OCI-LY7 (cell line): ENCODE measurements at places on chromosomes 12 and 14.
A peak's percentile ranks its signal among the peaks of the same experiment; 100 is the strongest.

DNA sequence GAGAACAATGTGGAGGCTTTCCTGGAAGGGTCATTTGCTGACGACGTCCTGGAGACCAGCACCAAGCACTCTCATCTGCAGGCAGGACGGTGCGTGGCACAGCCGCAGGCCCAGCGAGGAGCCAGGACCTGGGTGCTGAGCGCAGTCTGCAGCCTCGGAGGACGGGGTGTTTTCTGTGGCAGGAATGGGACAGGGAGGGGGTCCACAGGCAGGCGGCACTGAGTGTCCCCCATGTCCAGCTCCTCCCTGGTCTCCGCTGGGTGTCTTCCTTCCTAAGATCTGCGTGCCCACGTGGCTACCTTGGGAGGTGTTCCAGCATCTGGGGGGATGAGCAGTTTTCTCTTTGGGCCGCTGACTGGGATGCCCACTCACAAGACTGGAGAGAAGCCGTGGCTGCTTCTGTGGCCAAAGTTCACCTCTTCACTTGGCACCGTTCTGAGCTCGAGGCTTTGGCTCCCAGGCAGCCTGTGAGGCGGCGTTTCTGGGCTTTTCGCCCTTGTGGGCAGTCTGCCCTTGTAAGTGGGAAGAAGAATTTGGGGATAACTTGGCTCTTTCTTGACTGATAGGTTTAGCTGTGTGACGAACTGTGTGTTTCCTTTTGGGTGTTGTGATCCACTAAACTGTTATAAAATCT lies 72.2 kb downstream of the NOC4L start:
- DNase-seq, result no peak

DNA sequence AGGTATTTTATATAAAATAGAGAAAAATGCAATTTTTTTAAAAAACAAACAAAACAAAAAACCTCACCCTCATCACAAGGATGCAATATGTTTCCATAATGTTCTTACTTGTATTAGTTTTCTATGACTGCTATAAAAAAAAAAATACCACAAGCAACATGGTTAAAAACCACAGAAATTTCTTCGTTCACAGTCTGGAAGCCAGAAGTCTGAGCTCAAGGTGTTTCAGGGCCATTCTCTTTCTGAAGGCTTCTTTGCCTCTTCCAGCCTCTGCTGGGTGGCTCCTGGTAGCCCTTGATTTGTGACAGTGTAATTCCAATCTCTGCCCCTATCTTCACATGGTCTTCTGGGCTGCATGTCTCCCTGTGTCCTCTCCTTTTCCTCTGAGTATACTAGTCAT lies 21.5 kb upstream of the SSTR1 start:
- DNase-seq, result no peak

DNA sequence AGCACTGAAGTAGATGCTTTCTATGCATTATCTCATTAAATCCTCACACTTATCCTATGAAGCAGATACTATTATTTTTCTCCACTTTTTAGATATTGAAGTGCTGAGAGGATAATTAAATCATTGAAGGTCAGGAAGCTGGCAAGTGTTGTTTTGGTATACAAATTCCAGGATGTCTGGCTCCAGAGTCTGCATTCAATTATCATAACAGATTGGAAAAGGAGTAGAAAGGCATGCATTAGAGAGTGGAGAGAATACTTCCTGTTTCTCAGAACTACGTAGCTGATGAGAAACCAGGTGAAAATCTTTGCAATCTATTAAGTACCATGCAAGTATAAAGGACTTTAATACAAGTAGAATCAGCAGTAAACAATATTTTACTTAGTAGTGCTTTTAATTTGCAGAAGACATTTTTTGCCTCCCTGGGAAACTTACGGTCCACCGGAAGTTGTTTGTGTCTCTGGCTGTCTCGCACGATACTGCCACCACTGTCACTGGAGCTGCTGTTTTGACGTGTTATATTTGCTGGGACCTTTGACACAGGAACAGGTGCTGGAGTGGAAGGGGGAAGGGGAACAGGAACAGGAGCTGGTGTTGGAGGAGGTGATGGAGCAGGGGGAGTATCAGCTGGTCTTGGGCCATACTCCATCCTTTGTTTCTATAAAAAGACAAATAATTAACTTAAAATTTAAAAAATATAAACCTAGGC lies 158.0 kb downstream of the EPS8 start:
- no peak for DNase-seq

DNA sequence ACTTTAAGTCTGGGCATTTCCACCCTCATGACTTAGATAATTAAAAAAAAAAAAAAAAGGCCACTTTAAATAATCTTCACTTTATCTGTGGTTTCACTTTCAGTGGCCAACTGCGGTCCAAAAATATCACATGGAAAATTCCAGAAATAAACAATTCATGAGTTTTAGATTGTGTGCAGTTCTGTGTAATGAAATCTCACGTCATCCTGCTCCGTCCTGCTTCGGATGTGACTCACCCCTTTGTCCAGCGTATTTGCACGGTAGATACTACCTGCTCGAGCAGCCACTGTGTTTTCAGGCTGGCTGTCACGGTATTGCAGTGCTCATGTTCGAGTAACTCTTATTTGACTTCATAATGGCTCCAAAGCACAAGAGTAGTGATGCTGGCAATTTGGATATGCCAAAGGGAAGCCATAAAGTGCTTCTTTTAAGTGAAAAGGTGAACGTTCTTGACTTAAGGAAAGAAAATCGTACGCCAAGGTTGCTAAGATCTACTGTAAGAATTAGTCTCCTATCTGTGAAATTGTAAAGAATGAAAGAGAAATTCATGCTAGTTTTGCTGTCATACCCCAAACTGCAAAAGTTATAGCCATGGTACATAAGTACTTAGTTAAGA lies 2.4 kb downstream of the E2F7 start:
- DNase-seq, result no peak

GRCh38 chr14:55332654-55333570 lies 61.7 kb downstream of the FBXO34 start:
- DNase-seq, result no peak

GRCh38 chr12:121823101-121823726 lies 19.4 kb downstream of the SETD1B start:
- DNase-seq, result no peak

DNA sequence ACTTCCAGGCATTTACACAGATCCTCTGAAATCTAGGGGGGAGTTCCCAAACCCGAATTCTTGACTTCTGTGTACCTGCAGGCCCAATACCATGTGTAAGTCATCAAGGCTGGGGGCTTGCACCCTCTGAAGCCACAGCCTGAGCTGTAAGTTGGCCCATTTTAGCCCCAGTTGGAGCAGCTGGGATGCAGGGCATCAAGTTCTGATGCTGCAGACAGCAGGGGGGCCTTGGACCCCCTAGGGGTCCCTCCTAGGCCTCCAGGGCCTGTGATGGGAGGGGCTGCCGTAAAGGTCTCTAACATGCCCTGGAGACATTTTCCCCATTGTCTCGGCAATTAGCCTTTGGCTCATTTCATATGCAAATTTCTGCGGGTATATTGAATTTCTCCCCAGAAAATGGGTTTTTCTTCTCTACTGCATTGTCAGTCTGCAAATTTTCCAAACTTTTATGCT lies 59.5 kb downstream of the LRIG3 start:
- DNase-seq, result no peak

GRCh38 chr12:26250801-26251200 lies 55.4 kb downstream of the SSPN start:
- DNase-seq, result no peak

GRCh38 chr12:95339086-95339788 lies 121.6 kb downstream of the VEZT start:
- no peak for DNase-seq

GRCh38 chr12:52601671-52602070 lies 408 bp upstream of the KRT72 start:
- no peak for DNase-seq

DNA sequence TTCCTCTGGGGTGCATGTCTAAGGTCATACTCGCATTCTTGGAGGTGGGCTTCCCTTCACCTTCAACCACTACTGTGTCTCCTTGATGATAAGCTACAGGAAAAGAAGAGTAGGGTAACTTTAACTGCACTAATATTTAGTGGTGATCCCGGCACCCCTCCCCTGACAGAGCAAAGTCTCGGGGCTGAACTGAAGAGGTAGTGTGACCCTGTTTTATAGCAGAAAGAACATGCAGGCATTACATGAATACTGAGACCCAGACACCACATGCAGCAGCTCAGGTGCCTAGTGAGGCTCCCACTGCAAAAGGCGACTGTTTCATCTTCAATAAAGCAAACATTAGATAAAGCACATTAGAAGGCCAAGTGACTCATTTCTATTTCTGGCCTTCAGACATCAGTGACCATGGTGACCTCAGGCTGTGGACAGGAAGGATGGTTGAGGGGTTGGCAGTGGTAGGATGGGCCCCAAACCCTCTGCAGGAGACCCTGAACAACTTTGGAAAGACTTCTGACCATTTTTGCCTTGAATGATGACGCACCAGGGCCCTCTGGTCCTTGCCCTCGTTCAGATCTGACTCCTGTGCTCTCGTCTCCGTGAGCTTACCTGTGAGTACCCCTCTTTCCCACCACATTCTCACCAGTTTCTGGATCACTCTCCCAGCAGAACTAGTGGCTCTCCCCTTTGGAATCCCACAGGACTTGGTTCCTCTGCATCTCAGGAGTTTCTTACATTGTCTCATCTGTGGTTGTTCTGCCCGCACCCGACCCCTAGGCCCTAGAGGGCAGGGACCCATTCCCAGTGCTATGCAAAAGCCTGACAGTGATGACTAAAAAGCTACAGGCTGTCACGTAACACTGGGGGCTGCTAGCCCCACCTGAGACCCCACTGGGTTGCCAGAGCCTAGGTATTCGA lies 23.8 kb upstream of the JPH4 start:
- no peak for DNase-seq

- no peak for DNase-seq
These were observed 1.4 kb downstream of the WSB2 start for GRCh38 chr12:118059341-118060191.

GRCh38 chr12:75578546-75578945 lies 67.1 kb upstream of the KRR1 start:
- DNase-seq, result no peak

GRCh38 chr12:90099288-90099687 lies 390.6 kb upstream of the ATP2B1 start:
- DNase-seq, result no peak

DNA sequence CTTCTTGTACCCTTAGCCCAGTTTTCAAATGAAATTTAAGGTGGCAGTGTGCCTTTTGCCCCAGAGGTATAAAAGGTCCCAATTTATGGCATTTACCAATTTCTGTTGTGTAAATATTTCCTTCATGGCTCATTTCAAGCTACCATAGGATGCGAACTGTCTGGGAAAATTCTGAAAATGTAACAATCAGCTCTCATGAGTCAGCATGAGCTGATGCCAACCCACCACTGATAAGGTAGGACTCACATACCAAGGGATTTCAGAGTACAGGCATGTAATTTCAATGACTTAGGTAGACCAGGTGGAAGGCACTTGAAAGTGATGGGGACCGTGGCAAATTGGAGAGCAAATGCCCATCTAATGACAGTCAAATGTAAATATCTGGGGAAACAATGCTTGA lies 169.5 kb downstream of the TTC8 start:
- no peak for DNase-seq

DNA sequence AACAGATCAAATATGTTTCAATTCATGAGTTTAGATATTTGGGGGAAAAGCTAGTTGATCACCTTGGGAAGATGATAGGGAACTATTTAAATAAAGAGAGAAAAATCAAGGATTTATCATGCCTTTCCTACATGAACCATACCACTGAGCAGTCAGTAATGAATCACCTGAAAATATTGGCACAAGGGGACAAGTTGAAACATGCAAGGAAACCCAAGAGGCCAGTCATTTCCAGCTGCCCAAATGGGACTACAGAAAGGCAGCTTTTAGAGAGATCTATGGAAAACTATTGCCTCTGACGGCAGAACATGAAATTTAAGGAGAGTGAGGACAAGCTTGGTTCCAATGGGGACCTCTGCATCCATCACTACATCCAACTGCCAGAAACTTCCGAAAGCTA lies 14.1 kb upstream of the ETV6 start:
- no peak for DNase-seq

- no peak for DNase-seq
These were observed 239.5 kb upstream of the DCN start for GRCh38 chr12:91422127-91422526.

DNA sequence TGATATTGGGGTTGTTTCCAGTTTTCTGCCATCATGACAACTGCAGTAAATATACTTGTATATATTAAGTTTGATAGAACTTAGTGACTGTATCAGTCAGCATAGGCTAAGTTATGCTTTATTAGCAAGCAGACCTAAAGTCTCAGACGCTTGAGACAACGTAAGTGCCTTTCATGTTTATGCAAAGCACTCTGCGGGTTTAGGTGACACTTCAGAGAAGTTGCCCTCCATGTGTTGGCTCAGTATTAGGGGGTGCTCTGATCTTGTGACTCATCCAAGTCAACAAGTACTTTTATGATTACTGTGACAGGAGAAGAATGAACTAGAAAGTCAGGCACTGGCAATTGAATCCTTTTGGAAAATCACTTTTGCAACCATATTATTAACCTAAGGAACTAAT lies 13.3 kb upstream of the OTOGL start:
- no peak for DNase-seq

- no peak for DNase-seq
These were observed 11.5 kb downstream of the MYO1H start for GRCh38 chr12:109359131-109359690.

DNA sequence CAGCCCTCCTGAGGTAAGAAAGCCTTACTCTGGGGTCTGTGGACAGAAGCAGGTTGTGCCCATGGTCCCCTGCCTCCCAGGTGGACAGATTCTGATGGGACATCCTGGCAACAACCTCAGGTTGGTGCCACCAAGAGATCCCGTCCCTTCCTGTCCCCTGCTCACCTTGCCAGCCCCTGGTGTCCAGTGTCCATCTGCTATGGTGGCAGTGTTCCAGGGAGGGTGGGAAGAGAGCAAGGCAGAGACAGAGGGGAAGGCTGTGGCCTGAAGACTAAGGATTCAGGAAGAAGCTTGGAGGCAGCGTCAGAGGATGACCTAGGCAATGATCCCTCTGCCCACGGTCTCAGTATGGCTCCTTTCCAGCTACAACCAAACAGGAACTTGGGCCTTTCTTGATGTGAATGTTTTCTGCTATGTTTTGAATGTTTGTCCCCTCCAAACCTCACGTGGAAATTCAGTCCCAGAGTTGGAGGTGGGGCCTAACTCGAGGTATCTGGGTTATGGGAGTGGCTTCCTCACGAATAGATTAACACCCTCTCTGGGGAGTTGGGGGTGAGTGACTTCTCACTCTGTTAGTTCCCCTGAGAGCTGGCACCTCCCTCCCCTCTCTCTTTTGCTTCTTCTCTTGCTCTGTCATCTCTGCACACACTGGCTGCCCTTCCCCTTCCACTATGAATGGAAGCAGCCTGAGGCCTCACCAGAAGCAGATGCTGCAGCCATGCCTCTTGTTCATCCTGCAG lies 26.9 kb downstream of the IQSEC3 start:
- peak; percentile 34 for DNase-seq

DNA sequence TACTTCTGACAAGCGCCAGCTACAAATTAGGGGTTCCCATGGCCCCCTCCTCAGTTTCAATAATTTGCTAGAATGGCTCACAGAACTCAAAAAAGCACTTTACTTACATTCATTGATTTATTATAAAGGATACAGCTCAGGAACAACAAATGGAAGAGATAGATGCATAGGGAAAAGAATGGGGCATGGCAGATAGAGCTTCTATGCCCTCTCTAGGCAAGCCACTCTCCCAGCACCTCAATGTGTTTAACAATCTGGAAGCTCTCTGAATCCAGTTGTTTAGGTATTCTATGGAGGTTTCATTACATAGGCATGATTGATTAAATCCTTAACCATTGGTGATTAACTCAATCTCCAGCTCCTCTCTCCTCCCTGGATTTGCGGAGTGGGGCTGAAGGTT lies 184.5 kb upstream of the DAAM1 start:
- DNase-seq, result no peak

- DNase-seq, result no peak
These were observed 17.1 kb upstream of the MDM1 start for GRCh38 chr12:68349220-68349621.

- no peak for DNase-seq
These were observed 181.9 kb upstream of the SLC38A2 start for GRCh38 chr12:46554460-46554859.
